ENCODE measurements at places on chromosomes 12 and 14.
A peak's percentile ranks its signal among the peaks of the same experiment; 100 is the strongest.

GRCh38 chr12:131698286-131698685 is 12.6 kb upstream of the SFSWAP start:
- no peak for DNase-seq

DNA sequence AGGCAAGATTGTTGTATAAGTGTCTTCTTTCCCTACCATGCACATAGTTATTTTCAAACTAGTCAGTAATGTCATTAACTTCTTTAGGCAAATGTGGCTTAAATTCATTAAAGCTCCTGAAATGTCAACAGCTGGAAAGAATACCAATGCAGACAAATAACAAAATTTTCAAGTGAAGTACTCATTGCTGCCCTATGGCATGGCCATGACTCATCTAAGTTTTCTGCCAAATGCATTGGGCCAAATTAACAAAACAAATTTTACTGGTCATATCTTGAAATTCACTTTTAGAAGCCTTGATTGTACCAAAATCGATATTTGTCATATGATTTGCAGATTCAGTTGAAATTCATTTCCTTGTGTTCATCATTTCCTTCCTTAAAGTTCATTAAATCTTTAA is 915.9 kb downstream of the SLC6A15 start:
- no peak for DNase-seq

DNA sequence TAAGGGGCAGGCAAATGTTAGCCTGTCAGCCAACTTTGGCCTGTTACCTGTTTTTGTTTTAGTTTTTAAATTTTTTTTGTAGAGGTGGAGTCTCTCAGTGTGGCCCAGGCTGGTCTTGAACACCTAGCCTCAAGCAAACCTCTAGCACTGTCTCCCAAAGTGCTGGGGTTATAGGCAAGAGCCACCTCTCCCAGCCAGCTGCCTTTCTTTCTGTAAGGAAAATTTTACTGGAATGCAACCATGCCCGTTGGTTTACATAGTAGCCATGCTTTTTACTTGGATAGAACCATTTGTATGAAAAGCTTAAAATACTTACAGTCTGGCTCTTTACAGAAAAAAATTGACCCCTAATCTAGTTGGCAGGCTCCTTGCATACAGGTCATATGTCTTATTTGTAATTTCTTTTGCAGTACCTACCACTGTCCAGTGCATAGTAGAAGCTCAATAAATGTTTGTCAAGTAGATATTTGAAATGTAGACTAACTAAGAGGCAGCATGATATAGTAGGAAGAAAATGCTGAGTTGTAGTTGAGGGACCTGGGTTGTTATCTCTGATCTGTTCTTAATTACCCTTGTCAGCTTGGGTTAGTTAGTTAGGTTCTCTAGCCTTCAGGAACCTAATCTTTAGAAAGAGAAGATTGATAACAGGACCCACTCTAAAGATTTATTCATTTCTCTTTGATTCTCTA is 4.7 kb downstream of the MDM2 start:
- DNase-seq, result no peak

DNA sequence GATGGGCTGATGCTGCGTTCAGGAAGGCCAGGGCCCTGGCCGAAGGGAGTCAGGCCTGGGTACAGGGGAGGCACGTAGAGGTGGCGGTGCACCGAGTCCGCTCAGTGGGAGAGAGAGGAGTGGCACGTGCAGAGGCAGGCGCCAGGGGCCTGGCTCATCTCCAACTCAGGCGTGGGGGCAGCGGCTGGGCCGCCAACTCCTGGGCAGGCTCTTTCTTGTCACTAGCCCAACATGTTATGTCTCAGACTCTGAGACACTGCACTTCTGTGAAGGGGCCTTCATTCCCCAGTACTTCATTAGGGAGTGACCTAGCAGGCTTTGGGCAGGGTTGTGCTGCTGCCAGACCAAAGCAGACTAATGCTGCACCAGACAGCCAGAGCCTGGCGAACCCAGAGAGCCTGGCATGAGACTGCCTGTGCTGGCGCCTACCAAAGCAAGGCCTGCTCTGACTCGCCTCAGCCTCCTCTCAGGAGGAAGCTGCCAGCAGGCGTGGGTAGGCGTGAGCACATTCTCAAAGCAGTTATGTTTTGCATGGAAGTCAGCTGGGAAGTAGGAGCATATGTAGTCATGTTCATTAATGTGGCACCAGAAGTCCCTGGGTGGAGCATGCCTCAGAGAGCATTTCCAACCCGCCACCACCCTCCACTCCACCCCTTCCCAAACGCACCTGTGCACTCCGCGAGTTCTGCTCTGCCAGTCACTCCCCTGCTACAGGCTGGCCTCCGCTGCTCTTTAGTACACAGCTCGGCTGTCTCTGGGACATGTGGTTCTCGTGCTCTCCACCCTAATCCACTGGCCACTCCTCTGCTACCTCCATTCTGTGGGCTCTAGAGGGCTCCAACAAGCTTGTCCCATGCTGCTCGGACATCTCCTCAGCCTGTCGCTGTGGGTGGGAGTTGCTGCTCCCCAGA is 9.7 kb downstream of the CKB start:
- no peak for DNase-seq

DNA sequence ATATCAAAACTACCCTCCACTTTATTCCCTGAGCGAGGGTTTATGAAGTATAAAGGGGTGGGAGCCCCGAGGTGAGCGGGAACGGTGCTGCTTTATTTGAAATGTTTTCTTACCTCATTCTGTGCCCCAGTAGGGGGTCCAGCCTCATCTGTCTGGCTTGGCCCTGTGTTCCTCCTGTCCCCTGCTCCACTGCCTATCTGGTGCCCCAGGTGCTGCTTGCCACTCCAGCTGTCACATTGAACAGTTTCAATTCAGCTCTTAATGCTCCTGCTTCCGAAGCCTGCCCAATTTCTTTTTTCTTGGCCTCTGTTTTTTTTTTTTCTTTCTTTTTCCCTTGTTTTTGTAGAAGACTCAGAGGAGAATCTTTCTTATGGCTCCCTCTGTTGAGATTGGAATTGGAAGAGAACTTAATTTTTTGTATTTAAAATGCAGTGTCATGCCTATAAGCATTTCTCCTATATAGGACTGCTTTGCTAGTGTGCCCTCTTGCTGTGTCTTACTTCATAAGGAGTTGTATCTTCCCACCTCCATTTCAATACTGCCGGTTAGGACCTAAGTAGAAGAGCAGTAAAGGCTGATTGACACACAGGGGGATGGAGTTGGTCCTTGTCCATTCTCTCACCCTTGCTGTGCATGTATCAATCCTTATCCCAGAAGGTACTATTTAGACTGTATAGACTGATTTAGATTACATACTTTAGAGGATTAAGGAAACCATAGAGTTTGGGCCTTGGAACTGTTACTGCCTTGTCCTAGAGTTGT is 2.3 kb downstream of the ATXN7L3B start:
- no peak for DNase-seq

DNA sequence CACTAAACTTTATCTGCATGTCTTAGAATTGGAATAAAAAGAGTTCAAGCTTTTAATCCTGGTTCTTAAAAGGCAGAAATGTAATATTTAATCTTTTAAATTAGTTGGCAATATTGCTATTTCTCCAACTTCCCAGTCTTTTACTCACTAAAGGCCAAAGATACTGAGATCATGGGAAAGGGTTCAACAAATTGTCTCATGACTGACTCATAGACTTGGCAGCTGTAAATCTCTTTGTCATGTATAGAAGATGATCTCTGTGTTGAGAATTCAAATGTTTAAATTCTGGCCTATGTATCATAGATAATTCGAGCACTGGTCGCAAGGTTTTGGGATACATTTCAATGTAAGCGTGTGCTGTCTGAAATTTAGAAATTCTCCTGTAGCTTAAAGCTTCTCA is 40.1 kb upstream of the STRAP start:
- no peak for DNase-seq

- no peak for DNase-seq
These were observed 10.1 kb downstream of the ZFYVE26 start for GRCh38 chr14:67806246-67806645.

GRCh38 chr12:25500651-25501050 is 52.4 kb downstream of the LMNTD1 start:
- DNase-seq, result no peak

DNA sequence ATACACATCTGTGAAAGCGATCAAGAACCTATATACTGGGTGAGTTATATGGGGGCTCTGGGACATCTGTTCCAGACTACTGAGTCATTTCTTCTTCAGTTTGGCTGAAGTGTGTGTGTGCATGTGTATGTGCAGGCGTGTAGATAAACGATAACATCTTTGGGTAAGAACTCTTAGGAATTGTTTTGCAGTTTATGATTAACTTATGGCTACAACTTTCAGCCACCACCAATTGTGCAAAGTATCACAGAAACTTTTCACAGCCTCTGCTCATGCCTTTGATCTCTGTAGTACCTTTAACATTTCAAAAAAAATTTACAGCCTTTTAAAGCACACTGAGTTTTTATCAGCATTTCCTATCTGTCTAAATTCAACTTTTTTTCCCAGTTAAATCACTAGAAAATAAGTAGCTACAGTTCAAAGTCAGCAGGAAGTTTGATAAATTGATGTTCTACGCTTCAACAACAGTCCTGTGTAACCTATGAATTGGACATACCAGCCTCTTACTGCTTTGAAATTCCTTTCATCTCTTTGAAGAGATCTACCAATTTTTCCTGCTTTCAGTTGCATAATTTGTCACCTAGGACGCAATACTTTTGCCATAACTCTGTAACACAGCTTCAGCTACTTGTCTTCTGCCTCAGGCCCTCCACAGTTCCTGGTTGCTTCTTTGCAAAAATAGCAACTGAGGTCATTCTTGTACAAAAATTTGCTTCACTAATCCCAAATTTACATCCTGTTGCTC is 43.0 kb downstream of the PPM1H start:
- DNase-seq, result no peak

DNA sequence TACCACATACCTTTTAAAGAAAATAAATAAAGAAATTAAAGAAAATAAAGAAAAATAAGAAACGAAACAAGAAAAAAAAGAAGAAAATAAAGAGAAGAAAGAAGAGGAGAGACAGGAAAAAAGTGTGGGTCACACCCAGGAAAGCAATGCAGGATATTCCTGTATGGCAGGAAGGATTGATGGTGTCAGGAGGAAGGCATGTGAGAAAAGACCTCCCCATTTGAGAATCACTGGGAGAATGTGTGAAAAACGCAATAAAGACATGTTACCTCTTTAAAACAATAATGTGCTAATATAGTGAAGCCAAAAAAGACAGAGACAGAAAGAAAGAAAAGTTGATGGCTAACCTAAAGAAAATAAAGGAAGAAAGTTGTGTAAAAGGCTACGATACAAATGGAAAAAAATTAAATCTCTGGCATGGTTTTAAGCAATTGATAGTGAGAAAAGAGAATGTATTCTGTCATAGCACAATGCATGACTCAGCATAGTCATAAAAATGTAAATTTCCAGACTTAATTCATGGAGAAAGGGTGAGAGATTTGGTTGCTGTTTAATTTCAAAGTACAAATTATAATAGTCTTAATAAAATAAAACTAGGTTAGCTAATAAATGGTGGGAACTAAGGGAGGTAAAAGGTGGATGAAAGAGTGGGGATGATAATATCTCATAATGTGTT is 24.3 kb upstream of the FOXG1 start:
- DNase-seq, result no peak

- no peak for DNase-seq
These were observed 598.7 kb downstream of the SOX5 start for GRCh38 chr12:23350808-23351207.

DNA sequence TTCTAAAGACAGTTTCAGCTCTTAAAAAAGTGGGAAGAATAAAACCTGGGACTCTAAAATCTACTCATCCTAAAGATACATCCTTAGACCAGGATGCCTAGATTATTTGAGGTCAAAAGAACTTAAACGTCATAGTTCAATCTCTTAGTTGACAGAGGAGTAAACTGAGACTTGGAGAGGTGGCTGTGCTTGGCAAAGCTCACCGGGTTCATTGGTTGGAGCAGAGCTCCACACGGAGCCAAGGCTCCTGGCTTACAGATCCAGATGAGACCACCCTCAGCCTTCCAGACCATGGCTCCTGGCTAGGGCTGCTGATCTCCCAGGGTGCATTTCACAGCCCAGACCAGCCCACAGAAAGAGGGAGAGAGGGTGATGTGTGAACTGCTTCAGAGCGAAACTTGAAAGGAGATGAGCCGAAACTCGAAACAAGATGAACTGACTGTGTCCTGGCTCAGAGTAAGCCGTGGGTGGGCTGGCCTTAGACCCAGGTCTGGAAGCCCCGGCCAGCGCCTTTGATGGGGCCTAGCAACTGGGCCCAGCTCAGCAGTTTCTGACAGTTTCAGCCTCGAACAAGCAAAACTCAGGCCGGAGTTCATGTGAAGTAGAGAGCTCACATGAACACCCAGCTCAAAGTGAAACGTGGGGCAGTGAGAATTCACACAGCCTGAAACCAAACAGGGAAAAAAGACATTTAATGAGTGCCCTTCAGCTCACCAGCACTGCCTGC is 1044.8 kb downstream of the BCL11B start:
- peak; percentile 83 for DNase-seq

GRCh38 chr14:52650774-52651173 is 44.6 kb downstream of the ERO1A start:
- no peak for DNase-seq

DNA sequence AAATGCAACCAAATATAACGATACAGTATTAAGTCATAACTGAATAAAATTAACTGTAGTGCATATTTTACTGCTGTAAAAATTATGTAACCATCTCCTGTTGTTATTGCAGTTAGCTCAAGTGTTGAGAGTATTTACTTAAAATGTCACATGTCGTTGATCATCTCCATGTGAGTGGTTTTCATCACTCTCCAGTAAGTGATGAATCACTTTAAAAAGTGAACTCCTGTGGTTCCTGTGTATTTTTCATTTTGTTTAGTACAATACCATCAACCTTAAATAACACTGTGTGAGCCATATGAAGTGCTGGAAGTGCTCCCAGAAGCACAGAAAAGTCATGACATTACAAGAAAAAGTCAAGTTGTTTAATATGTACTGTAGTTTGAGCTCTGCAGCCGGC is 104.7 kb upstream of the SLCO1B1 start:
- no peak for DNase-seq

DNA sequence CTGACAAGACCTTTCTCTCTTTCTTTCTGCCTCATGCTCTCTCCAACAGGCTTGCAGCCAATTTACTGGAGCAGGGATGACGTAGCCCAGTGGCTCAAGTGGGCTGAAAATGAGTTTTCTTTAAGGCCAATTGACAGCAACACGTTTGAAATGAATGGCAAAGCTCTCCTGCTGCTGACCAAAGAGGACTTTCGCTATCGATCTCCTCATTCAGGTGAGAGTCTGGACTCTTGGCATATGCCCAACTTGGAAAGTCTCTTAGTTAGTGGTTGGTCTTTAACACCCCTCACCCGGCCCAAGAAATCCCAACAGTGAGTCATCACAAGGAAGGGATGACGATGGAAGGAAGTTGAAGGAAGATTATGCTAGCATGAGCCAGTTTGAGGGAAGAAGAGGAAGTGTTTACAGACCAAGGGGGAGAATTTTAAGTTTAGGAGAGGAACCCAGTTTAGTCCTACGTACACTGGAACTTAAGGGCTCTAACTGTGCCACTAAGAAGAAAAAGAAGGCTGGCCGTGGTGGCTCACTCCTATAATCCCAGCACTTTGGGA is 189.7 kb downstream of the ETV6 start:
- no peak for DNase-seq

DNA sequence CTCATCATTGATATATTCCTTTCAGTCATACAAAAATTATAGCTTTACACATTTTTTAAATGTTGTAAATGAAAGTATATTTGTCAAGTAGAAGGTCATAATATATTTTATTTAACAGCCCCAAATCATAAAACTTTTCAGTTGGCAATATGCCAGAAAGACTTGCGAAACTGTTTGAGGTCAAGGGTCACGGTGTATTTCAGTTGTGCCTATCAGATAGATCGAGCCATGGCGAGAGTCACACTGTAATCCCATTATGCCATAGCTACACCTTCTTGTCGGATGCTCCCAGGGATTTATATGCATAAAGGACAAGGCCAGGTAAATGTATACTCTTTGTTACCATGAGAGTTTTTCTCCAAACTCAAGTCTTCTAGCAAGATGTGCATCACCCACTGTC is 26.7 kb upstream of the G2E3 start:
- no peak for DNase-seq
